ENCODE measurements at places on chromosomes 4 and X. TPM values are rescaled to one million over a fixed set of nuclear protein-coding genes. Genes with fewer than 3 reads are reported as not detected.

Gene SSX3
- not detected for total RNA-seq

Gene PABPC5
- total RNA-seq = 8.4 TPM

Gene PNCK
- 29.3 TPM for total RNA-seq

Gene UGT2B15
- total RNA-seq = not detected

Gene ARHGAP24
- total RNA-seq = 52.7 TPM
